ENCODE measurements at places on chromosomes 12 and 14.
A peak's percentile ranks its signal among the peaks of the same experiment; 100 is the strongest.

DNA sequence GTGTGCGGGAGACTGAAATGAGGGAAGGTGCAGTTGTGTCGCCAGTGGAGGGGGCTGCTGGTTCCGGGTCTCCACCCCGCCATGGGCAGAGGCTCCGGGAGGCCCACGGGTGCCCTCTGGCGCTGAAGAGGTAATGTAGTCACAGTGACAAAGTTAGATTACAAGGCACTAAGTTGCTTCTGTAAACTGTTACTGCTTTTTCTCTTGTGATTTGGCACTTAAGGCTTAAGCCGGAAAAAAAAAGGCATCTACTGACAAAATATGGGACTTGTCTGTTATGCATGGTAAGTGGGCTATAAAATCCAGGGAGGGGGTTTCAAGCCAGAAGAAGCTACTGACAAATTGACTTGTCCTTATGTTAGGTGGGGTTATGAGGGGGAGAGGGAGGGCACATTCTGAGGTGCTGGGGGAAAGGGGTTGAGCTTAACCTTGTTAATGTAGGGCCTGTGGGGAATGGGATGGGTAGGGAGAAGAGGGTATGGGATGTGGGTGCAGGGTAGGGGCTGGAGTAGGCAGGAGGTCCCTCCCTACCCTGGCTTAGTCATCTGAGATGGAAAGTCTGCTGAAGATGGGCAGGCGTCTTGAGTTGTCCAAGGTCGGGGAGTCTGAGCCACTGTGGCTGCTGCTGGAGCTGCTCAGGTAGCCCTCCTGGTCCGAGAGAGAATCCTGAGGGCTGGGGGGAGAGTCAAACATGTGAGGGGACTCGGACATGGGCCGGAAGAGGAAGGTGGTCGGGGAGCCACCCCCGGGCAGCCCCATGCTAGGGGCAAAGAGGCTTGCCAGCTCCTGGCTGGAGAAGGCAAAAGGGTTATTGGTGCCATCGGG is 3.7 kb downstream of the ZFP36L1 start:
- DNase-seq: peak; percentile 83

- peak; percentile 57 for DNase-seq
Observed at GRCh38 chr12:117212563-117213190, 22.4 kb upstream of the FBXO21 start.

GRCh38 chr12:122517877-122518276 is 8.9 kb downstream of the RSRC2 start:
- DNase-seq: no peak

GRCh38 chr12:120224304-120225199 is 23.6 kb upstream of the RPLP0 start:
- no peak for DNase-seq

GRCh38 chr12:8681129-8681884 is 16.5 kb upstream of the RIMKLB start:
- DNase-seq: no peak

Measured in hematopoietic multipotent progenitor cell treated with erythropoietin and hydrocortisone succinate and interleukin-3 and kit ligand, for 17 days (in vitro differentiated cells).